ENCODE measurements at places on chromosomes 13 and 19. TPM values are rescaled to one million over a fixed set of nuclear protein-coding genes. Genes with fewer than 3 reads are reported as not detected.
A peak's percentile ranks its signal among the peaks of the same experiment; 100 is the strongest.

GRCh38 chr13:109790942-109791605, 4.7 kb upstream of the IRS2 start:
- H3K36me3 ChIP-seq = no peaks in the 10 kb centered on the region
- peak; percentile 36 for DNase-seq
- H3K27ac ChIP-seq = no peak overlapping the region
- H3K4me1 ChIP-seq = peaks cover 7% of the 10 kb centered on the region
- no peak overlapping the region for H3K4me3 ChIP-seq

DNA sequence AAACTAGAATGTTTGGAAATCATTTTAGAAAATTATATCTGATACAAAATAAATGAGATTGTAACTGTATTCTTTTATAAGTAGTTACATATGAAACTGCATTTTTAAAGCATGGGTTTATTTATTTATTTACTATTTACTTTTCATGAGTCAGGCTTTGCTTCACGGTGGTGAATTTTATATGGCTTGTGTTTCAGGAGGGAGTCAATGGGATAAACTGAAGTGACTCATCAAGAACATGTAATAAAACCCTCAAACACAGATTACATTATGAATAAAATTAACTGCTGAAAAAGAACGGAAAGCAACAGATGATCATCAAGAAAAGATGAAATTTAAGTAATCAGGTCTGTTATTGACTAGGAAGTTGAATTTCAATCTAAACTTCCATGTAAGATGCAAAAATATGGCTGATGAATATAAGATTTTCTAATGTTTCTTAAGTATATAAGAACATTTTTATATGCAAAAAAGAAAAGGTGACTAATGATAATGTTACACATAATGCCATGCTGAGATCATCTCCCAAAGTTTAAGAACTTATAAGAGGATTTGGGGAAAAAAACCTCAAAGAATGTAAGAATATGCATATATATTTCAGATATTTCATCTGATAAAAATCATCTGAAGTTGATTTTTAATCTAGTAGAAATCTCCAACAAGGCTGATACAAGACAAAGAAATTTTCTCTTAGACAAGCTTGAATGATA, 383.6 kb downstream of the SLITRK1 start:
- H3K27ac ChIP-seq = no peak overlapping the region
- no peak overlapping the region for H3K4me3 ChIP-seq
- no peaks in the 10 kb centered on the region for H3K27me3 ChIP-seq
- no peak for DNase-seq
- no peaks in the 10 kb centered on the region for H3K4me1 ChIP-seq

- no peaks in the 10 kb centered on the region for H3K36me3 ChIP-seq
- H3K4me3 ChIP-seq = no peak overlapping the region
- no peaks in the 10 kb centered on the region for H3K4me1 ChIP-seq
- H3K27ac ChIP-seq = no peak overlapping the region
- no peak for DNase-seq
Observed at GRCh38 chr13:31997641-31998040, 33.9 kb upstream of the FRY start.

- H3K4me1 ChIP-seq = no peaks in the 10 kb centered on the region
- DNase-seq = no peak
- no peaks in the 10 kb centered on the region for H3K36me3 ChIP-seq
- H3K27me3 ChIP-seq = no peaks in the 10 kb centered on the region
- H3K27ac ChIP-seq = no peak overlapping the region
- no peak overlapping the region for H3K4me3 ChIP-seq
Observed at GRCh38 chr13:73204952-73205351, 146.1 kb downstream of the KLF5 start.

- no peaks in the 10 kb centered on the region for H3K36me3 ChIP-seq
- peak overlapping the region; percentile 11 for H3K27ac ChIP-seq
- peaks cover 83% of the 10 kb centered on the region for H3K4me1 ChIP-seq
Observed at GRCh38 chr19:47660435-47660832, 51.5 kb downstream of the BICRA start.

DNA sequence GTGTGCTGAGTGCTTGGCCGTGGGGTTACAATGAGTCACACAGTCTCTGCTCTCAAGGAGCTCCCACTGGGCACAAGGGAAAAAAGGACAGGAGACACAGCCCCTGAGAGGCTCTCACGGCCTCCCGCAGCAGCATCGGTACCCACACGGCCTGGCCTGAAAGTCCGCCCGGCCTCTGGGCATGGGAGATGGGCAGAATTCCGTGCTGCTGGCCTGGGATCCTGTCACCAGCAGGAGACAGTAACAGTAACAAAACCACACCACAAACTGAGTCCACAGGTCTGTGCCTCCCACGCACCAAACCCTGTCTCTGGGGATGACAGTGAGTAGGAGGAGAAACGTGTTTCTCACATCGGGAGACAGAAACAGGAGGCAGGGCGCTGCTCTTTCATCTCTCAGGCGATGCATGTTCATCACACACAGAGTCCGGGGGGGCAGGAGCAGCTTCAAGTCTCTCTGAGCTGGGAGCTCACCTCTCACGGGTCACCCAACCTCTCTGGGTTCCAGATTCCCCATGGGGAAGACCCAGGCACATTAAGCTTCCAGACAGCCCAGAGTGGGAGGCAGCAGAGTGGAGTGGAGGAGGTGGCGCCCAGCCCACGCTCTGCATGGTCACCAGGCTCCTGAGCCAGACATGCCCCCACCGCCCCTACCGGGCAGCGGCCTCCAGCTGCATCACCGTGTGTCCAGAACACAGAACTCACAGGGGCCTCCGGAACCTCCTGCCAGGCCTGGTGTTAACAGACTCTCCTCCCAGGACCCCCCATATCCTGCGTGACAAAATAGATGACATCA, 124.7 kb upstream of the VSTM2B start:
- peaks cover 9% of the 10 kb centered on the region for H3K4me1 ChIP-seq
- H3K27ac ChIP-seq = no peak overlapping the region
- no peaks in the 10 kb centered on the region for H3K36me3 ChIP-seq
- DNase-seq = no peak
- no peak overlapping the region for H3K4me3 ChIP-seq
- H3K27me3 ChIP-seq = no peaks in the 10 kb centered on the region

DNA sequence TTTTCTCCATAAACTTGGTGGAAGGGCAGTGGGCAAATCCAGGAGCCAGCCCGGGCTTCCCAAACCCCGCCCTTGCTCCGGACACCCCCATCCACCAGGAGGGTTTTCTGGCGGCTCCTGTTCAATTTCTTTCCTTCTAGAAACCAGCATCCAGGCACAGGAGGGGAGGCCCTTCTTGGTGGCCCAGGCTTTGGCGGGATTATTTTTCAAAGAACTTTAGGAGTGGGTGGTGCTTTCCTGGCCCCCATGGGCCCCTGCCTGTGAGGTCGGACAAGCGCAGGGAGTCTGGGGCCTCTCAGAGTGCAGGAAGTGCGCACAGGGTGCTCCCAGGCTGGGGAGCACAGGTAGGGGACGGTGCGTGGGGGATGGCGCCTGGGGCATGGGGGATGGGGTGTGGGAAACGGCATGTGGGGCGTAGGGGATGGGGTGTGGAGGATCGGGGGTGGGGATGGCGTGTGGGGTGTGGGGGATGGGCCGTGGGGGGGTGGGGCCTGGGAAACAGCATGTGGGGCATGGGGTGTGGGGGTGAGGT, 396 bp downstream of the F7 start:
- no peaks in the 10 kb centered on the region for H3K4me1 ChIP-seq
- peaks cover 23% of the 10 kb centered on the region for H3K27me3 ChIP-seq
- no peak overlapping the region for H3K27ac ChIP-seq
- no peak for DNase-seq

DNA sequence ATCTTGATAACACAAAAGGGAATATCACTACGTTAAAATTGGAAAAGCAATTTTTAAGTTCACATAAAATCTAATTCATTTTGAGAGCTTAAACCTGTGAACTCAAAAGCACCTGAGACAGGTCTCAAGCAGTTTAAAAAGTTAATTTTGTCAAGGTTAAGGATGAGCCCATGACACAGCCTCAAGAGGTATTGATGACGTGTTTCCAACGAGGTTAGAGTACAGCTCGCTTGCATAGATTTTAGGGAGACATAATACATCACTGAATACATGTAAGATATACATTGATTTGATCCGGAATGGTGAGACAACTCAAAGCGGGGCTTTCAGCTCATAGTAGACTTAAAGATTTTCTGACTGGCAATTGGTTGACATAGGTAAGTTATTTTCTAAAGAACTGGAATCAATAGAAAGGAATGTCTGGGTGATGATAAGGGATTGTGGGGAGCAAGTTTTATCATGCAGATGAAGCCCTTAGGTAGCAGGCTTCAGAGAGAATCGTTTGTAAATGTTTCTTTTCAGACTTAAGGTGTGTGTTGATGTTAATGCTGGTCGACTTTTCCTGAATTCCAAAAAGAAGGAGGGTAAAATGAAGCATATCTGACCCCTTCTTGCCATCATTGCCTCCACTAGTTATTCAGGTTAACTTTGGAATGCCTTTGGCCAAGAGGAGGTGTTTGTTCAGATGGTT, 2890.6 kb downstream of the PCDH9 start:
- DNase-seq = no peak
- H3K4me1 ChIP-seq = no peaks in the 10 kb centered on the region
- no peaks in the 10 kb centered on the region for H3K27me3 ChIP-seq
- no peak overlapping the region for H3K27ac ChIP-seq

DNA sequence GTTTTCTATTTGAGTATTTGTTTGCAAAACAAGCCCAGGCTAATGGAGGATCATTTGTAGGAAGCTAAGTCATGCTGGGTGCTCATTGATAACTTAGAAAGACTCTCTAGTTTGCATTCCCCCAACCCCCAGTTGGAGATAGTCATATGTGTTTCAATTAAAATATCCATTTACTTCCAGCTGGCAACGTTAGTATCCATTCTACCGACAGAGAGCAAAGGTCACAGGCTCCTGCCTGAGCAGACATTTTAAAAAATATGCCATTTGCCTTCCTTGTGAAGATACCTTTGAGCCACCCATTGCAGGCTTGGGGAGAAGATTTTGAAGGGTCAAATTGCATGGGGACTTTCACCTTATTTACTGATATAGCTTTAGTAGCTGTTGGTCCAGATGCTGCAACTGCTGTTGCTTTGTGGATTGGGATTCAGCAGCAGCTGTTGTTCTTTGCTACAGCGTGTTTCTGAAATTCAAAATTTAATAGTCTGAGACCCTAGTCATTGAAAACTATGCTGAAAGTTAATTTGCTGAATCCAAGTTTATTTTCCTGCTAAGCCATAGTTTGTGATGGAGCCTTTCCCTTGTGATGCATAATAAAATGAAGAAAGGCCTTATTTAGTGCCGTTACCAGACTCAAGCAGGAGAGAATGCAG, 335.1 kb downstream of the GPC6 start:
- no peaks in the 10 kb centered on the region for H3K27me3 ChIP-seq
- H3K27ac ChIP-seq = no peak overlapping the region
- H3K36me3 ChIP-seq = no peaks in the 10 kb centered on the region
- no peak overlapping the region for H3K4me3 ChIP-seq

DNA sequence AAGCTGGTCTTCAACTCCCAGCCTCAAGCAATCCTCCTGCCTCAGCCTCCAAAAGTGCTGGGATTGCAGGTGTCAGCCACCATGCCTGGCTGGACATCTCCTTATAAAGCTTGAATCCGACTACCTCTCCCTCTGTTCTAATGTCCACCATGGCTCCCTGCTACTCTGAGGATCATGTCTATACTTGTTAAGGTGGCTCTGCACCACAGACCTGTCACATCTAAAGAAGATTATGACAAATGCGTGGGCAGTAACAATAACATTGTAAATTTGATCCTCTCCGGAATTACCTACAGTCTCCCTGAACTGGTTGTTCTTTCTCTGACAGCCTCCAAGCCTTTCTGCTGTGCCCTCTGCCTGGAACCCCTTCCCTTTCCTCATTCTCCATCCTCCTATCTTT, 1.8 kb downstream of the NXNL1 start:
- H3K4me3 ChIP-seq = no peak overlapping the region
- no peak overlapping the region for H3K27ac ChIP-seq
- DNase-seq = no peak
- H3K36me3 ChIP-seq = no peaks in the 10 kb centered on the region
- H3K27me3 ChIP-seq = peaks cover 71% of the 10 kb centered on the region

DNA sequence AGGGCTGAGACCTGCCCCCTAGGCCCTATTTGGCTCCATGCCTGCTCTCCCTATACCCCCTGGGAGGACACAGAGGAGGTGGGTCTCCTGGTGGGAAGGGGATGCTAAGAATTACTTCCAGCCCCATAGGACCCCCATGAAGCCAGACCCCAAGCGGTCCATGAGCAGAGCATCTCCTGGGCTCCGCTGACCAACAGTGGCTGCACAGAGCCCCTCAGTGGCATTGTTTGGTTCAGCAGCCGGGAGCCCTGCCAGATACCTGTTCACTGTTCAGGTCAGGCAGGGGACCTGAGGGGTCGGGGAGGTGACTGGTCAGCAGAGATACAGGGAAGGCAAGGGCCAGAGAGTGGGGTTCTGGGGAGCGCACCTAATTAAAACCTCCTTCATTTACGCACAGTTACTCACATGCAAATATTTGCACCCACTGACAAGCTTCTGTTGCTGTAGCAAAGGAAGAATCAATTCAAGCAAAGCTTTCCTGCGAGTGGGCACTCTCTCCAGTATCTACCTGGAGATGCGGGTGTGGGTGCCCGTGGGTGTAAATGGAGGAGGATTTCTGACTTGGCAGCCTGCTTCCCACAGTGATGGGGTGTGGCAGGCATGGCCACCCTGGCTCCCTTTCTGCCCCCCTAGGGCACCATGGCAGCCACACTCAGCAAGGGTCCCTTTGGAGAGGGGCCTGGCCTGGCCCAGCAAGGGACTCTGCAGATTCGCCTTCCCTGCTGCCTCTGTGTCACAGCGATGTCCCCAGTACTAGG, 83.5 kb downstream of the CHST8 start:
- no peak overlapping the region for H3K4me3 ChIP-seq
- peaks cover 6% of the 10 kb centered on the region for H3K27me3 ChIP-seq
- no peaks in the 10 kb centered on the region for H3K4me1 ChIP-seq
- no peak overlapping the region for H3K27ac ChIP-seq

GRCh38 chr19:41303954-41304353, 6.0 kb upstream of the CCDC97 start:
- peaks cover 25% of the 10 kb centered on the region for H3K4me1 ChIP-seq
- no peak overlapping the region for H3K4me3 ChIP-seq
- no peak for DNase-seq

- H3K27ac ChIP-seq = no peak overlapping the region
- no peak for DNase-seq
- no peak overlapping the region for H3K4me3 ChIP-seq
Observed at GRCh38 chr13:24854311-24854710, 90.3 kb downstream of the RNF17 start.

DNA sequence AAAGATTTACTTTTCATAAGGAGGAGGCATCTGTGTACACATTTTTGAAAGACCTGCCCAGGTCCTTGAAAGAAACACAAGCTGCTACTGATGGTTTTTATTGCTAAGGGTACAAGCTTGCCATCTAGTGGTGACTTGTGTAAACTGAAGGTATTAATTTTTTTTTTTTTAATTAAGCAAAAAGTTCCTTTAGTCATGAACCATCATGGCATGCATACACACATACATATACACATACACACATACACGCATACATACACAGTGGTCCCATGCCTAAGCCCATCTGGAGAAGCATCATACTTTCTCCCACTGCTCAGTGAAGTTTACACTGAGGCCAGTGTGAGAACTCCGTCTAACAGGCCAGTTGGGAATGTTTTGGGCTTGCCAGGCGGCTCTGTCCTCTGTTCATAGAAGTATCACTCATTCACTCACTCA, 312.5 kb downstream of the DCLK1 start:
- H3K27me3 ChIP-seq = no peaks in the 10 kb centered on the region
- H3K27ac ChIP-seq = no peak overlapping the region
- no peaks in the 10 kb centered on the region for H3K36me3 ChIP-seq

- H3K4me3 ChIP-seq = no peak overlapping the region
- H3K27me3 ChIP-seq = no peaks in the 10 kb centered on the region
- no peak overlapping the region for H3K27ac ChIP-seq
- no peak for DNase-seq
- no peaks in the 10 kb centered on the region for H3K36me3 ChIP-seq
Observed at GRCh38 chr19:50801107-50801506, 10.9 kb downstream of the ACP4 start.

COQ8B gene
- total RNA-seq = 38.6 TPM

OR7C1 gene
- total RNA-seq = not detected

SLC25A41 gene
- total RNA-seq = not detected

POU2F2 gene
- 7.1 TPM for total RNA-seq

PGLYRP2 gene
- total RNA-seq = not detected
